ENCODE measurements at places on chromosomes 12 and 14.

DNA sequence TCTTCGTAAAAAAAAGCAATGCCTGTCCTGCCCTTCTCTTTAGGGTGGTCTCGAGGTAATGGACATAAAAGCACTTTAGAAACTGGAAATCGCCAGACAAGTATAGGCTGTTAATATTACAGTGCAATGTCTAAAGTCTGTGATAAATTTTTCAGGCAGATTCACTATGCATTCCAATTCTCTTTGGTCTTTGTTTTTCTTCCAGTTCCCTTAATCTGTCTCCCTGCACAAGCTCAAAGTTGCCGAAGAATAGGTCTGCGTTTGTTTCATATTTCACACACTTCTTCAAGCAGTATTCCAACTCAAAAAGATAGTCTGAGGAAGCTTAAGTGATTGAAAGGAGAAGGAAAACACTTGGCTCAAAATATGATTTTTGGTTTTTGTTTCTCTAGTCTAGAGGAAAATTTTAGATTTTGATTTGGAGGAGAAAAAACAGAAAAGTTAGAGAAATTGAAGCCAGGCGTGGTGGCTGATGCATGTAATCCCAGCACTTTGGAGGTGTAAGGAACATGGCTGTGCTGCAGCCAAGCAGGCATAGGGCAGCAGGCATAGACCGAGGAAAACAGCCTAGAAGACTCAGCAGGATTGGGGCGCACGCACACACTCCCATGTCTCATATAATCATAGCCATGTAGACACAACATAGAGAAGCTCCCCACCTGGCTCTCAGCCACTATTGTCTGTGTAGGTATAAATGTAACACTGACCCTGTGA, 96.2 kb upstream of the TMPO start:
- peaks cover 36% of the 10 kb centered on the region for H3K4me1 ChIP-seq
- peaks cover 2% of the 10 kb centered on the region for H3K27me3 ChIP-seq
- peak overlapping the region; percentile 50 for H3K27ac ChIP-seq
- no peak overlapping the region for H3K4me3 ChIP-seq

GRCh38 chr12:46354802-46355199, 17.8 kb downstream of the SLC38A2 start:
- no peaks in the 10 kb centered on the region for H3K4me1 ChIP-seq
- DNase-seq, result no peak
- H3K4me3 ChIP-seq, result no peak overlapping the region

DNA sequence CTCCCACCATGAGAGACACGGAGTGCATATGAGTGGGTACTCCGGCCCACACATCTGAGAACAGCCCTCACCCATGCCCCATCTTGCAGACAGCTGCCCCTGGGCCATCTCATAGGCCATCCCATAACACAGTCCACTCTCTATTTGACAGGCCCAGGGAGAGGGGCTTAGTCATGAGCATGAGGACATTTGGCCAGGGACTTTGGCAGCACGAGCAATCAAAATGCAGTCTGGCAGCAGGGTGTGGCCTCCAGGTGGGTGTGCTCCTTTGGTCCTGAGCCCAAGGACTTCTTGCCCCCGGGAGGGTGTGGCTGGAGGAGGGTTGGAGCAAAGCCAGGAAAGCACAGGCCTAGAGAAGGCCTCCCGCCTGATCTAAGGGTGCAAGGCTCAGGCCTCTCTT, 25.6 kb downstream of the EMP1 start:
- DNase-seq, result no peak
- H3K27me3 ChIP-seq, result peaks cover 10% of the 10 kb centered on the region
- no peak overlapping the region for H3K27ac ChIP-seq
- H3K4me1 ChIP-seq, result no peaks in the 10 kb centered on the region
- H3K36me3 ChIP-seq, result no peaks in the 10 kb centered on the region

- no peak overlapping the region for H3K27ac ChIP-seq
- peaks cover 84% of the 10 kb centered on the region for H3K36me3 ChIP-seq
- no peaks in the 10 kb centered on the region for H3K27me3 ChIP-seq
- peak overlapping the region; percentile 70 for H3K4me3 ChIP-seq
- H3K4me1 ChIP-seq, result peaks cover 44% of the 10 kb centered on the region
These were observed 30.6 kb downstream of the ATF7IP start for GRCh38 chr12:14396071-14396470.

GRCh38 chr14:104925855-104926609, 1.4 kb downstream of the PLD4 start:
- H3K4me1 ChIP-seq, result peaks cover 4% of the 10 kb centered on the region
- H3K27me3 ChIP-seq, result peaks cover 28% of the 10 kb centered on the region
- no peak overlapping the region for H3K4me3 ChIP-seq
- H3K36me3 ChIP-seq, result no peaks in the 10 kb centered on the region
- H3K27ac ChIP-seq, result no peak overlapping the region

- H3K36me3 ChIP-seq, result no peaks in the 10 kb centered on the region
- H3K4me1 ChIP-seq, result peaks cover 18% of the 10 kb centered on the region
- H3K27me3 ChIP-seq, result peaks cover 3% of the 10 kb centered on the region
- H3K27ac ChIP-seq, result no peak overlapping the region
- no peak for DNase-seq
These were observed 49.9 kb downstream of the PTHLH start for GRCh38 chr12:27922531-27923139.

DNA sequence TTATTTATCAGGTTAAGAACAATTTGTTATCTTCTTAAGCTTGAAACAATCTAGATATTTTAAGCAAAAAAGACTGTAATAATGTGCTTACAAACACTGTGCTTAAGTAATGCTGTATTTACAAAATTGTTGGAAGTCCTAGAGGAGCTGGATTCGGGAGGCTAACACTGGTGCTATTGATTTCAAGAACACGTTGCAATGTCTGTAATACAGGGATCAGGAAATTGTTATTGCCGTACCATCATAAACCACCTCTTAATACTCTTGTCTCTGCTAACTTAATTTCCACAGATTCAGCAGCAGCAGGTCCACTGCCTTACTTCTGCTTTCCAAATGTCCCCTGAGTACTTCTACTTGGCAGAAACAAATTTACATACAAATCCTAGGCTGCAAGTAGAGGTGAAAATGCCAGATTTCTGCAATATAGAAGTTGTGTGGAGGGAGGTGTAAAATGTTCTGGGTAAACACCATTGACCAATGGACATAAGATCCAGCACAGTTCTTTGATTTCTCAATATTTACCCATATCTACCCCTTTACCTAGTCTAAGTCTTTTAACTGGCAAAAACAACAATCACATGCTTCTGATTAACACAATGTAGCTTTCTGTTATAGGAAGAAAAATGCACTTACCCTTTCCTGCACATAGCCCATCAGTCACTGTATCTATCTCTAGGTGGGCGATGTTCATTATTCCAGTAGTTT, 663.4 kb downstream of the TMTC2 start:
- H3K4me3 ChIP-seq, result no peak overlapping the region
- DNase-seq, result no peak
- H3K36me3 ChIP-seq, result no peaks in the 10 kb centered on the region
- peaks cover 4% of the 10 kb centered on the region for H3K27me3 ChIP-seq
- H3K4me1 ChIP-seq, result peaks cover 6% of the 10 kb centered on the region

DNA sequence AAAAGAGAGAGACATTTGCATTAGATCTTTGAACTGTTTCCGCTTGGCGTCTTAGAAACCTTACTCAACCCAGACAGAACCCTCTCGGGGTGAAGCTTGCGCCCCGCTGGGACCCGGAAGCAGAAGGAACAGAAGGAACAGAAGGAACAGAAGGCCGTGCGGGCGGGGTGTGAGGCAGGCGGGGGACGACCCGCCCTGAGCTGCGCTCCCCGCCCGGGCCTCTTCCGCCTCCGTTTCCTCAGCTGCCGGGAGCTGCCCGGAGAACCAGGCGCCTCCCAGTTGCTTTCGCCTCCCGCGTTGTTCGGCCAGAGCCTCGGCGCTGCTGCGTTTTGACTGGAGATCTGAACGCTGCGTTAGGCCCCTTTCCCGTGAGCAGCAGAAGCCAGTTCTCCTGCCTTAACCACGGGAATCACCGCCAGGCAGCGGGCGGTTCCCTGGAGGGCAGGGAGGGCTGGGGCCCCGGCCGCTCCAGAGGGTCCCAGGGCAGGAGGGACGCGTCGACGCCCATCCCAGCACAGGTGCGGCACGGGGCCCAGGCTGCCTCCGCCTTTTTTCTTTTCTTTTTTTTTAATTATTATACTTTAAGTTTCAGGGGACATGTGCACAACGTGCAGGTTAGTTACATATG, 19.3 kb upstream of the MMP17 start:
- H3K27me3 ChIP-seq, result peaks cover 4% of the 10 kb centered on the region
- no peak overlapping the region for H3K27ac ChIP-seq
- H3K4me1 ChIP-seq, result peaks cover 5% of the 10 kb centered on the region
- peaks cover 12% of the 10 kb centered on the region for H3K36me3 ChIP-seq
- H3K4me3 ChIP-seq, result no peak overlapping the region
- no peak for DNase-seq

DNA sequence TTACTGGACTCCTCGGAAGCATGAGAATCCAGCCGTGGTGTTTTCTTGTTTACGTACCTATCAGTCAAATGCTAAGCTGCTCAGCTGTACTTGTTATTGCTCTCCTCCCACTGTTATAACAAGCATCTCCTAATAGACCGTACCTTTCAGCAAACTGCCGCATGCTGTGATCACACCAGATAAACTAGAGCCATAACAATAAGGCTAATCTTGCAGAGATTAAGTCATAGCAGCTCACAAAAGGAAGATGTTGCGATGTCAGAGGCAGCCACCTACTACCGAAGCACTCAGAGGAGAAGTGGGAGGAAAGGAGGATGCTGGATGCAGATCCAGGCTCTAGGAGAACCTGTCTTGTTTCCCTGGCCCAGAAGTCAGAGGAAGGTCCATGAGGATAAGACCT, 196.0 kb downstream of the GALC start:
- no peak overlapping the region for H3K4me3 ChIP-seq
- peaks cover 17% of the 10 kb centered on the region for H3K4me1 ChIP-seq
- H3K36me3 ChIP-seq, result no peaks in the 10 kb centered on the region
- DNase-seq, result no peak
- no peak overlapping the region for H3K27ac ChIP-seq
- H3K27me3 ChIP-seq, result peaks cover 25% of the 10 kb centered on the region

GRCh38 chr12:13199592-13199991, 3.1 kb downstream of the EMP1 start:
- no peaks in the 10 kb centered on the region for H3K36me3 ChIP-seq
- peaks cover 3% of the 10 kb centered on the region for H3K27me3 ChIP-seq
- DNase-seq, result no peak
- H3K4me3 ChIP-seq, result no peak overlapping the region

DNA sequence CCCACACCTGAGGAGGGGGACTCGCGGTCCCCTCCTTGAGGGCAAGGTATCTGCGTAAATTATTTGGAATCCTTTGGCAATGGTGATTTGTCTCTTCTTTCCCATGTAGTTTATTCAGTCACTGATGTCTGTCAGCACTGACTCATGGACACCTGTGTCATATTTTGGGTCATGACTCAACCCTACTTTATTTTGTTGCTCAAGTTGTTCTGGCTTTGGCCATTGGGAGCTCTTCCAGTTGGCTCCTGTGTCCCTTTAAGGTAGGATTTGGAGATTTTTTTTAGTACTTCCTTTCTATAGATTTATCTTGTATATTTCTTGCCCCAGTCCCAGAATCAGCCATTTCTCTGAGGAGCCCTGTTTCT, 47.4 kb upstream of the C14orf180 start:
- peaks cover 51% of the 10 kb centered on the region for H3K27me3 ChIP-seq
- DNase-seq, result no peak
- no peaks in the 10 kb centered on the region for H3K4me1 ChIP-seq
- H3K36me3 ChIP-seq, result peaks cover 5% of the 10 kb centered on the region
- no peak overlapping the region for H3K27ac ChIP-seq
- no peak overlapping the region for H3K4me3 ChIP-seq

DNA sequence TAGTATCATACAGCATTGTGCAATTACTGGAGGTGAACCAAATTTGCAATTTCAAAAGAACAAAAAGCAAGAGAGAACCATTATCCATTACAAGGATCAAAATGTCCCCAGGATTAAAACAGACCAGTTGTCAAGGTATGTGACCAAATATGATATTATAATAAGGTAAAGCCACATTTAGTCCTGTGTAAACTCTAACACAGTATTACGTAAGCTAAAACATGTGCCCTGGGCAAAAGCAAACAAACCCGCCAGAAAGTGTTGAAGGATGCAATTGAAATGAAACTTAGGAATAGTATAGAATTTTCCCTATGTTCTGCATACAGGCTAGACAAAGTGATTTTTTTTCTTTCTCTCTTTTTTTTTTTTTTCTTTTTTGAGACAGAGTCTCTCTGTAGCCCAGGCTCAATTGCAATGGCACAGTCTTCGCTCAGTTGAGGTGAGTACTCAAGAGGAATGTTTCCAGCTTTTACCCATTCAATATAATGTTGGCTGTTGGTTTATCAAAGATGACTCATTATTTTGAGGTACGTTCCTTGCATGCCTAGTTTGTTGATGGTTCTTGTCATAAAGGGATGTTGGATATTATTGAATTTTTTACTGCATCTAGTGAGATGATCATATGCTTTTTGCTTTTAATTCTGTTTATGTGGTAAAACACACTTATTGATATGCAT, 137.1 kb upstream of the FOXG1 start:
- H3K27ac ChIP-seq, result no peak overlapping the region
- no peaks in the 10 kb centered on the region for H3K4me1 ChIP-seq
- no peaks in the 10 kb centered on the region for H3K36me3 ChIP-seq

DNA sequence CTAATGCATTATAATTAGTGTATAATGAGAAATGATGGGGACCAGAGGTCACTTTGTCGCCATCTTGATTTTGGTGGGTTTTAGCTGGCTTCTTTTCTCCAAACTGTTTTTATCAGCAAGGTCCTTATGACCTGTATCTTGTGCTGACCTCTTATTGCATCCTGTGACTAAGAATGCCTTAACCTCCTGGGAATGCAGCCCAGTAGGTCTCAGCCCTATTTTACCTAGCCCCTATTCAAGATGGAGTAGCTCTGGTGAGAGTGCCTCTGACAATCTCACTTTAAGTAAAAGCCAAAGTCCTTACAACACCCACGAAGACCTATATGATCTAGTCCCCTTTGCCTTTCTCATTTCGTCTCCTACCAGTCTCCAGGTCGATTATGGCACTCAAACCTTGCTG, 28.3 kb upstream of the STRAP start:
- H3K4me1 ChIP-seq, result peaks cover 23% of the 10 kb centered on the region
- no peaks in the 10 kb centered on the region for H3K36me3 ChIP-seq
- peaks cover 3% of the 10 kb centered on the region for H3K27me3 ChIP-seq
- DNase-seq, result no peak
- no peak overlapping the region for H3K27ac ChIP-seq

- H3K4me3 ChIP-seq, result no peak overlapping the region
- H3K27me3 ChIP-seq, result peaks cover 17% of the 10 kb centered on the region
- no peak overlapping the region for H3K27ac ChIP-seq
- H3K36me3 ChIP-seq, result peaks cover 9% of the 10 kb centered on the region
- H3K4me1 ChIP-seq, result peaks cover 61% of the 10 kb centered on the region
These were observed 102.9 kb upstream of the RFLNA start for GRCh38 chr12:124191966-124192365.

Measured in nephron progenitor cell (in vitro differentiated cells).